ENCODE measurements at places on chromosomes 6 and 20. TPM values are rescaled to one million over a fixed set of nuclear protein-coding genes. Genes with fewer than 3 reads are reported as not detected.

Gene OLIG3
- not detected for total RNA-seq

Gene MMP24
- 0.86 TPM for total RNA-seq

Gene ABT1
- 22.4 TPM for total RNA-seq

Gene FOXA2
- total RNA-seq: 0.33 TPM

Gene SLC22A3
- total RNA-seq: 1.8 TPM

Gene JPH2
- 2.1 TPM for total RNA-seq

- DNase-seq: peak; percentile 38
Observed at GRCh38 chr20:38001981-38002380, 31.3 kb downstream of the TTI1 start.

GRCh38 chr6:106849120-106849519, 125.4 kb downstream of the CD24 start:
- no peak for DNase-seq

DNA sequence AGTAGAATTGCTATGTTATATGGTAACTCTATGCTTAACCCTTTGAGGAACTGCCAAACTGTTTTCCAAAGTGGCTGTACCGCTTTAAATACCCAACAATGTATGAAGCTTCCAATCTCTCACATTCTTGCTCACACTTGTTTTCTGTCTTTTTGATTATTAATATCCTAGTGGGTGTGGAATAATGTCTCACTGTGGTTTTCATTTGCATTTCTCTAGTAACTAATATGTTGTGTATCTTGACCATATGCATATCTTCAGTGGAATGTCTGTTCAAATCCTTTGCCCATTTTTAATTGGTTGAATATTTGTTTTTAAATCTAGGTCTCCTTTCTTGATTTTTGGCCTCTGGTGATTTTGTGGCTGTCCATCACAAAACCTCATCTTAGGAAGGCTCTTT, 177.8 kb upstream of the PLCB4 start:
- no peak for DNase-seq

DNA sequence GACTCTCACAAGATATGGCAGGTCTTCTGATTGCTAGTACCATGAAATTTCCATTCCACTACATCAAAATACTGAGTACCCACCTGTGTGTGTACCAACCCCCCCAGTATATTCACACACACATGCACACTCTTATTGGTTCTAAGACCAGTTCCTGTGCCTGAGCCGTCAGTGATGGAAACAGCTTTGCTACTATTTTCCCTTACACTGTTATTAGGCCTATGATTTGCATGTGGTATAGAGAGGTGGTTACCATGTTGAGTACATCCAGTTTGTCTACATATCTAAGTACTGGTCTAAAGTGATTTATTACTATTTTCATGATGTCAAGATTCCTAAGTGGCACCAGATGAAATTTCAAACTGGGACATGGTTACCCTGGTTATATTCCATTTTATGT, 459.9 kb downstream of the BCKDHB start:
- DNase-seq: no peak

- DNase-seq: no peak
Observed at GRCh38 chr6:43759136-43759906, 10.7 kb upstream of the VEGFA start.

DNA sequence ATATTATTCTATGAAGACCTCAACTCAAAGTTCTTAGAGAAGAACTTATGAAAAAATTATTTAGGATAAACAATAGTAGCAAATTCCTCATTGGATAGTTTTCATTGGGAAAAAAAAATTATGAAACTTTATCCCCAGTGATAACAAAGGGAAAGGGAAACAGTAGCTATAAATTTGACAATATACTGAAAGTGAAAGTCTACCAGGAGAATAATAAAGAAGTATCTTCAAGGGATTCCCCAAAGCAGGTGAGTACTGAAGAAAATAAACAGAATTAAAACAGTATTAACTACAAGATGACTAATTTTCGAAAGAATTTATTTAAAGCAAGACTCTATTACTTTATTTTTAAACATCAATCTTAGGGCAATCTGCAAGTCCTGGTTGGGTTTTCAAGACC, 56.4 kb downstream of the REPS1 start:
- no peak for DNase-seq

DNA sequence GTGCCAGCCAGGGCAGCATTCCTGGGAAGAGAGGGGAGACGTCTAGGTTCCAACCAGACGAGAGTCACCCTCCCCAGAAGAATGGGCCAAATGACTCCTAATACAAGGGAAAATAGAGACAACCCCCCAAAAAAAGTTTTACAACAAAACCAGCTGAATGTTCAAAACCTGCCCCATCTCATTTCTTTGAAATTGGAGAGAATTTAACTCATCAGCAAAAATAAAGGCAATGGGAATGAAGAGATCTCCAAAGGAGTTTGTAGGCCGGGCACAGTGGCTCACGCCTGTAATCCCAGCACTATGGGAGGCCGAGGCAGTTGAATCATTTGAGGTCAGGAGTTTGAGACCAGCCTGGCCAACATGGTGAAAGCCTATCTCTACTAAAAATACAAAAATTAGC, 9.7 kb upstream of the EMILIN3 start:
- DNase-seq: no peak

GRCh38 chr20:40805592-40805991, 116.6 kb upstream of the MAFB start:
- DNase-seq: no peak

DNA sequence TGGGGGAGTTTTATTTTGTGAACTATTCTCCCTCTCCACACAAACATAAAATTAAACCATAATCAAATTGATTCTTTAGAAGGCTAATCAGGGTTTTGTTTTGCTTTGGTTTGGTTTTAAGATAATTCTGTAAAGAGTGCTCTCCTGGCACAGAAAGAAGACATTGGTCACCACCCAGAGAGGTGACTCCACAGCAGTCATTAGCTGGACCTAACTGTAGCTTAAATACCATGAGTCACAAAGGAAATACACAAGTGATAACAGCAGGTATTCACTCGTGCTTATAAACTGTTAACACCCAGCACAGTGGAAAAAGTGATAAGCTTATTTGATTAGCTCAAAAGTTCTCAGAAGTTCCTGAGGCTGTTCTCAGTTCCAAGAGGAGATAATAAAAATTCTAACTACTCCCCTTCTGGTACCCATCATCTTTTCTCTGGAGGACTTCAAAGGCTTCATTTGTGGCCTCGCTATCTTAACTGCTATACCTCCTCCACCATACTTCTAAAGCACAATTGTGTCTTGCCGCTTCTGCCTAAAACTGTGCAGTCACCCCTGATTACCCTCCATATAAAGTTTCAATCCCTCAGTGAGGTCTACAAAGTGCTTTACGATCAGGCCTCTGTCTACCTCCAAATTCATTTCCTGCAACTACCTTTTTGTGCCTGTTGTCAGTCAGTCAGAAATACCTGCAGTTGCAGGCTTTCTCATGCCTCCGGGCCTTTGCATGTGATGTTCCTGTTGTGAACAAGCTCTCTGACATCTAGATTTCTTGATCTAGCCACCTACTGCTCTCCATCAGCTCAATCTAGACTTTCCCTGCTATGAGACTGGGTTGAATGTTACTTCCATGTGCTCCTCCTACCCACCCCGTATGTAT, 201.1 kb downstream of the SAMD5 start:
- DNase-seq: peak; percentile 62

DNA sequence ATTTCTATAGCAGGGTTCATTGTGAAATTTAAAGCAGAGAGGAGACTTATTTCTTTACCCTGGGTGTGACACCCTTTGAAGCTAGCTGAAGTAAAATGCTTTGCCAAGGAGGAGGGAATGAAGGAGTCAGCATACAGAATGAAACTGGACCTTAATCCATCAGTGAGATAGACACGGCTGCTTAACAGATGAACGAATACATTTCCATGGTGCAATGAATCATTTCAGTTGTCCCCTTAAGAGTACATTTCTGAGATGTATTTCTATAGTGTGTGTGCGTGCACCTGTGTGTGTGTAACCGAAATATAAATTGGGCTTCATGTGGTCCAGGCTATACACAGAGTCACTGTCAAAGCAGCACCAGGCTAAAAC, 73.8 kb upstream of the CD93 start:
- DNase-seq: no peak

DNA sequence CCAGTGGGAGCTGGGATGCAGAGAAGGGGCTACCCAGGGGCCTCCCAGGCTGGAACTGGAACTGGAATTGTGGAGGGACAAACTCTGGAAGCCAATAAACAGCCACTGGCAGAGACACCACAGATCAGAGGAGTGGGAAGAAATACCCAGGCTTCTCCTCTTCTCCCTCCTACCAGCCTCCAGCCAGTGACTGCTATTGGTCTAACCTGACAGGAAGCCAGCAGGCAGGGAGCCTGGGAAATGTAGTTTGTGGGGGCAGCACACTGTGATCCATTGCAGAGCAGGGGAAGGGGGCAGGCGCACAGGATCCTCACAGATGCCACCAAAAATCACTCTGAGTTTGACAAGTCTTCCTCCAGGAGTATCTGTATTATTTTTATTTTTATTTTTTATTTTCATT, 12.1 kb upstream of the MLN start:
- peak; percentile 60 for DNase-seq

DNA sequence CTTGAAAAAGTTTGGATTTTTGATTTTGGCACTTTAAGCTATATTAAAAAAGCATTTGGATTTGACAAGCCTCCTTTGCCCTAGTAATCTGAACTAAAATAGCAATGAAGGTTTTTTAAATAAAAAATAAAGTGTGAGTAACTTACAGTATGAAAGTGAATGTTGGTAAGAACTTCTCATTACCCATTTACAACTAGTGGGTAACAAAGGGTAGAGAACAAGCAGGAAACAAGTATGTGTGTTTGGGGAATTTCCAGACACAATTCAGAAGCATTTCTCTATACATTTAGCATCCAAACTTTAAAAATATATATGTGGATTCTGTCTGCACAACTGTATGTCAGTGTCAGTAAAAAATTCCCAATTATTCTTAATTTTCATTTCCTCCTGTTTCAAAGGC, 2.9 kb downstream of the TMEM30A start:
- DNase-seq: no peak

GRCh38 chr20:11850901-11851300, 66.8 kb upstream of the BTBD3 start:
- DNase-seq: peak; percentile 33

DNA sequence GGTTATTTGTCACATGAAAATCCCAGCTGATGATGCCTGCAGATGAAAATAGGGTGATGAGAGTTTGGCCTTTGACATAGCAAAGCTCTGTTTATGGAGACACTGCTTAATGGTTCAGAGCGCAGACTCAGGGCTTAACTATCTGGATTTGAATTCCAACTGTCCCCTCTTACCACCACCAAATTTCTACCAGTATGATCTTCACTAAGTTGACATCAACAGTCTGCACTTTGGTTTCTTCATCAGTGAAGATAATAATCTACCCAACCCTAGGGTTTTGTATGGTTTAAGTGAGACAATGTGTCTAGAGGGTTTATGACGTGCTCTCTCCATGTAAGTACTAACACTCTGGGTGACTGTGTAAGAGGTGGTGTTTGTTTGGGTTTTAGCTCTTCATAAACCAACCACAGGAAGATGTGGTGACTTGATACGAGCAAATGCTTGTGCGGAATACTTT, 151.4 kb upstream of the TNFAIP3 start:
- peak; percentile 72 for DNase-seq

DNA sequence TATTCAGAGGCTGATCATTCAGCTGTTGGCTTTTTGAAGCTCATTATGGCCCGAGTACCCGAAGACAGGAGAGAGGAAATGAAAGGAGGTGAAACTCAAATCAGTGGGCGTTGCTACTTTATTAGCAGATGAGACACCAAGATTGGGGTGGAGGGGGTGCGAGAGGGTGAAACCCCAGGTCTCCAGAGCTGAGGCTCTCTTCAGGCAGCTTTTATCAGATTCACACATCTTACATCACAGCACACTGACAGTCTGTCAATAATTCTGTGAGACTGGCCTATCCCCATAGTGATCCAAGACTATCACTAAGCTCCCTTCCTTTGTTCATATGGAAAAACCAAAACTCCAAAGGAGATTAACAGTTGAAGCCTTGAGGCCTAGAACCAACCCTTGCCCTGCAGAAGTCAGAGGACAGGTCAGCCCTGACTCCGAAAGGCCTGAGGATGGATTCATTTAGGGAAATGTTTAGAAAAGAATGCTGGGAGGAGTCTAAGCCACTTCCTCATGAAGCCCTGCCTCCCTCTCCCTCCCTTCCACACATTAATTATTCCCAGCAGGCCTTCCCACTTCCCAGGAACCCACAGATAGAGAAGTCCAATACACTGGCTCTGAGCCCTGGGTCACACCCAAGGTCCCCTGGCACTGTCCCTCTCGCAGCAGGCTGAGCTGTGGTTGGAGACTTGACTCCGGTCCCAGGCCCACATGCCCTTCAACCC, 23.2 kb downstream of the TRERF1 start:
- peak; percentile 38 for DNase-seq

DNA sequence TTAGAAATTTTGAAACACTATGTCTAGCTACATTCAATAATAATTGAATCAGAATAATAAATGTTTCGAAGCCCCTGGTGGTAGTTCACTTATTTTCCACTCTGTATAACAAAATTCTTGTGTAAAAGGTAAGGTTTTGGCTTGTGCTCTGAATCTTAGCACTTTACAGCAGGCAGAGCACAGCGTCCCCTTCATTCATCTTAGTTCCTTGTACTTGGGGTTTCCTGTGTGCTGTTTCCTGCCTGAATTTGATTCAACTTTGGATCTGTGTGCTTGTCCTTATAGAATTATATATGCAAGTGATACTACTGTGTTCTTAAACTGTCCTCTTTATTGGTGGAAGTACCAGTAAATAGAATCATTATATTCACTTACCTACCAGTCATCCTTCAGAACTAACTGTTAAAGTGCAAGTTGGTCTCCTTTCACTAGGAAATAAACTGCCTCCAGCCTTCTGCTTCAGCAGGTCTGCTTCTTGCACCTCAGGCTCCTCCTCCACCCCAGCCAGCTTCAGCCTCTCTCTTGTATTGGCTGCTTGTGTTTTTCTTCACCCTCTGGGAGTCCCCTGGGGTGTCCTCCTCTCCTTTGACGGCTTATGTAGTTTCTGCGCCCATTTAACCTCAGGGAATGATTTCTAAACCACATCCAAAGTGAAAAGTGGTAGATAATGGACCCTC, 28.8 kb upstream of the TULP4 start:
- DNase-seq: peak; percentile 75

- no peak for DNase-seq
Observed at GRCh38 chr20:4730780-4731179, 9.1 kb downstream of the PRND start.

- DNase-seq: no peak
Observed at GRCh38 chr6:25217302-25217701, 61.9 kb upstream of the CARMIL1 start.

GRCh38 chr6:22302838-22303237, 6.0 kb upstream of the PRL start:
- DNase-seq: no peak

DNA sequence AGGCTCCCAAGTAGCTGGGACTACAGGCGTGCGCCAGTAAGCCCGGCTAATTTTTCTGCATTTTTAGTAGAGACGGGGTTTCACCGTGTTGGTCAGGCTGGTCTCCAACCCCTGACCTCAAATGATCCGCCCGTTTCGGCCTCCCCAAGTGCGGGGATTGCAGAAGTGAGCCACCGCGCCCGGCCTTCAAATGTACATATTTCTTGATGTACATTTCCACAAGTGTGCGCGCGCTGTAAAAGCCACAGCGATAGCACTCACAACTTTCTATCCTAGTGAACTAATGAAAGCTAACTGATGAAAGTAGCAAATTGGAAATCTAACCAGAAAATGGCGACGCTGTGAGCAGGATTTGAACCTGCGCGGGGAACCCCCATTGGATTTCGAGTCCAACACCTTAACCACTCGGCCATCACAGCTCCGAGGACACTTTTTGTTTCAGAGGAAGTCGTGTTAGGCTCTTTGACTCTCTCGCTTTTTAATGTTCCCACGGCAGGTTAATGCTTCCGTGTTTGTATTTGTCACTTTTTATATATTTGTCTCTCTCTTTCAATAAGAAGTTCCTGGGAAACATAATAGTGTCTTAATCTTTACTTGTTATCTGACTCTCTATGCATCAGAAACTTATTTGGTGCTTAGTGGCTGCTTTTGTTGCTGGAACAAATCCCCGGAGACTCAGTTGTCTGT, 199.4 kb upstream of the ZNF184 start:
- peak; percentile 94 for DNase-seq
